ENCODE measurements at places on chromosomes 1 and 21.
A peak's percentile ranks its signal among the peaks of the same experiment; 100 is the strongest.

GRCh38 chr1:107142140-107142542 lies 1.3 kb downstream of the NTNG1 start:
- DNase-seq: peak; percentile 87

GRCh38 chr1:150080784-150081183 lies 13.2 kb downstream of the VPS45 start:
- DNase-seq: no peak

GRCh38 chr1:213194383-213194782 lies 143.3 kb downstream of the RPS6KC1 start:
- no peak for DNase-seq

GRCh38 chr1:54548389-54549044 lies 489 bp downstream of the ACOT11 start:
- no peak for DNase-seq

DNA sequence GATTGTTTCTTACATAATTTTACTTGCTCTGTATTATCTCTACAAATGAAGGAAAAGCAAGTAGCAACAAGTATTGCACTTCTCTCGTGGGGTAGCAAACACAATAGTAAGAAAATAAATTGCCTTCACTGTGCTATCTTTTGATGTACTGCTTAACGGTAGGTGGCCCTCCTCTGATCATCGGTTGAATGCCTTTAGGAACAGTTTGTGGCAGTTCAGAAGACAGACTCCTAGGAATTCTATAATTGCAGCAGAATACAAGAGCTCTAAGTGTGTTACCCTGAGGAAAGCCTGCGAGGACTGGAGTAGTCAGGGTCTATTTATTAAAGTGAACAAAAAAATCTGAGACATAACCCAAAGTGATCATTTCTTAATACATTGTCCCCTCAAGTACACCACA lies 1135.9 kb downstream of the KCNT2 start:
- DNase-seq: no peak

- no peak for DNase-seq
Measured at GRCh38 chr1:114462341-114462740, 48.7 kb downstream of the TRIM33 start.

- no peak for DNase-seq
Measured at GRCh38 chr1:194598098-194598497, 1411.7 kb upstream of the B3GALT2 start.

DNA sequence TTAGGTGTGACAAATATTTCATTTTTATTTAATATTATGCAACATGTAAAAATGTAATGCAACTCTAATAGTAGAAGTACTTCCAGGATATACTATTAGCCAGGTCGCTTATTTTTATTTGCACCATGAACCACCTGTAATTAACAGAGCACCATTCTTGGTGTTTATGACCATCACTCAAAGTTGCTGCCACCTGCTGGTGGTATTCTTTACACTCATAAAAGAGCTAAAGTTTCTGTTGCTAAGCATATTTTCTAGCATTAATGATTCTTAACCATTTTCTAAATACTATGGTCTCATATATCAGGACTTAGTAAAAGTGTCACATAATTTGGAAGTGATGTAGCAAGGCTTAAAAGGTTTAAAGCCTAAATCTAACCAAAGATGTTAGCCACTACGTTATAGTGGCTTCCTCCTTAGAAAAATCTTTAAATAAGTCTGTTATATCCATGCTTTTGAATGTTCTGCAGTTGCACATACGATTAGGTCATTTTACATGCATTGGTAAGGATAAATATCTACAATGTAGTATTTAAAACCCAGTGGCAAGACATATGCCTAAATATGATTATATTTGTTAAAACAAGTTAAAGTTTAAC lies 244.5 kb downstream of the NEGR1 start:
- peak; percentile 50 for DNase-seq

GRCh38 chr1:1875932-1876331 lies 15.0 kb downstream of the GNB1 start:
- no peak for DNase-seq

DNA sequence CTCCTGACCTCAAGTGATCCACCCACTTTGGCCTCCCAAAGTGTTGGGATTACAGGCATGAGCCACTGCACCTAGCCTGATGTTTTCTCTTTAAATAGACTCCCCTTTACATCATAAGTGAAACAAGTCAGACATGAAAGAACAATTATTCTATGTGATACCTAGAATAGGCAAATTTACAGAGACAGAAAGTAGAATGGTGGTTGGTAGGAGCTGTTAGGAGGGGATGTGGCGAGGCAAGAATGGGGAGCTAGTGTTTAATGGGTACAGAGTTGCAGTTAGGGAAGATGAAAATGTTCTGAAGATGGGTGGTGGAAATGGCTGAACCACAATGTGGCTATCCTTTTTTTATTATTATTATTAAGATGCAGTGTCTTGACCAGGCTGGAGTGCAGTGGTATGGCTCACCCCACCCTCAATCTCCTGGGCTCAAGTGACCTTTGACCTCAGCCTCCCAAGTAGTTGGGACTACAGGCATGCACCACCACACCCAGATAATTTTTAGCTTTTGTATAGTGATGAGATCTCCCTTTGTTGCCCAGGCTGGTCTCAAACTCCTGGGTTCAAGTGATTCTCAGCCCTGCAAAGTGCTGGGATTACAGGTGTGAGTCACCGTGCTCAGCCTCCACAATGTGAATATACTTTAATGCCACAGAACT lies 28.4 kb downstream of the ELF3 start:
- no peak for DNase-seq

GRCh38 chr1:3687504-3687903 lies 35.2 kb downstream of the TP73 start:
- no peak for DNase-seq

DNA sequence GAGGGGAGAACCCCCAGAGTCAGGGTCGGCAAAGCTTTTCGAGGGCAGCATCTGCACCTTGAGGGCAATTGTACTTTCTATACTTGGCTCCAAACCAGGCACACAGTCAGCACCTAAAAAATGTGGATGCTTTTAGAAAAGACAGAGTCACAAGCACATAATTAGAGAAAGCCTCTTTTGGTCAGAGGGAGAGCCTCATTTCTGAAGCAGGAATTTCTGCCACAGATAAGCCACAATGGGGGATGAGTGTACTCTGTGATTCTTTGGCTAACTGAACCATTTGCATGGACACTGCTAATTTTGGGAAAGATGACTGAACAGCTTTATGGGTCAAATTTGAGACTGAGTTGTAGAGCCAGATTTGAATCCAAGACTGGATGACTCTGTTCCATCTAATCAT lies 635.7 kb downstream of the KIF26B start:
- peak; percentile 57 for DNase-seq

DNA sequence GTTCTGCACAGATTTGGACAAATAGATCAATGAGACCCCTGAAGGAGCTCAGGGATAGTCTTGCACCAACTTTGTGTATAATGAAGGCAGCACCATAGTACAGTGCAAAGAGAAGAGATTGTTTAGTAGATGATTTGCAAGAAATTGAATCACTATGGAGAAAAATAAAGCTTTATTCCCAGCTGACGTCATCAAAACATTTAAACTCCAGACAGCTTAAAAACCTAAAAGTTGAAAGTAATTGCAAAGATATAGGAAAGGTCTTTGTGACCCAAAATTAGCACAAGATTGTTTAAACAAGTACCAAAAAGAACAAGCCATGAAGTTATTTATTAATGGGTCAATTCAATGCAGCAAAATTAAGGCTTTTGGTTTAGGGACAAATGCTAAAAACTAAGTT lies 88.8 kb upstream of the BACE2 start:
- no peak for DNase-seq

DNA sequence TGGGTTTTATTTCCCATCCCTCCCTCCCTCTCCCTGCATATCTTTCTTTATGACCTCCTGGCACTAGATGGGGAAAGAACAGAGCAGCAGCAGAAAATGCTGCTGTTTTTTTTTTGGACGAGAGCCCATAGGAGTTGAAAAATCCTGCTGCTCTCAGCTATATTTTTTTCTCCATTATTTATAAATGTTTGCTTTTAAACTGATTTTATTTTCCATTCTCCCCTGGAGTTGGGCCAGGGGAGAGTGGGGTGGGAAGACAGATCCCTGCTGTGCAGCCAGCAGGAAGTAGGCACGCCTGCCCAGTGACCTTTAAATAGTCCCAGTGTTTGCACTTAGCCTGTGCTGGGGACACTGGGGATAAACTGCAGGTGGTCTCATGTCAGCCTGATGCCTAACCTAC lies 17.4 kb downstream of the SFT2D2 start:
- DNase-seq: no peak

GRCh38 chr1:152566681-152567080 lies at the start of gene LCE3E:
TSS of gene LCE3E (minus strand) at chr1:152566780. CDS start at chr1:152566208, 572 bp downstream.
- no peak for DNase-seq

DNA sequence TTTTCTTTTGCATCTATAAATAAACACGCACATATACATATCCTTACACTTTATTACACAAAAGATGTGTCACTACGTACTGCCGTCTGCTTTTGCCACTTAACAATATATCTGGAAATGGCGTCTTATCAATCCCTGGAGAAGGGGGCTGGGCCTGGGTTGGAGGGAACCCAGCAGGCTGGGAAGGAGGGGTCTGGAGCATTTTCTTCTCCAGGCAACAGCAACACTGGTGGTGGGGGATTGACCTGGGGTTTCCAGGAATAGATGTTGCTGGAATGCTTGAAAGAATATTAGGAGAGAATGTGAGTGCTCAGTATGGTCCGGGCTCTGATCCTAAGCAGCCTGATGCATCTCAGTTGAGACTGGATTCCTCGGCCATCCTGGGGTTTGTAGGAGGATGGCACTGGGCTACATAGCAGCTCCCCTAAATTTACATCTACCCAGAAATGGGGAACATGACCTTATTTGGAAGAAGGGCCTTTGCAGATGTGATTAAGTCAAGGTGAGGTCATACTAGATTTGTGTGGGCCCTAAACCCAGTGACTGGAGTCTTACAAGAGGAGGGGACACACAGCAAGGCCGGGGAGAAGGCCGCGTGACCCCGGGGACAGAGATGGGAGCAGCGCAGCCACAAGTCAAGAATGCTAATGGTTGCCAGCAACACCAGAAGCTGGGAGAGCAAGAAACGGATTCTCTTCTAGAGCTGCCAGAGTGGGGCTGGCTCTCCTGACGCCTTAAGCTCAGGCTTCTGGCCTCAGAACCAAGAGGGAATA lies 98.6 kb downstream of the SIK1 start:
- no peak for DNase-seq

GRCh38 chr1:152251391-152251790 lies 27.4 kb upstream of the HRNR start:
- peak; percentile 13 for DNase-seq

DNA sequence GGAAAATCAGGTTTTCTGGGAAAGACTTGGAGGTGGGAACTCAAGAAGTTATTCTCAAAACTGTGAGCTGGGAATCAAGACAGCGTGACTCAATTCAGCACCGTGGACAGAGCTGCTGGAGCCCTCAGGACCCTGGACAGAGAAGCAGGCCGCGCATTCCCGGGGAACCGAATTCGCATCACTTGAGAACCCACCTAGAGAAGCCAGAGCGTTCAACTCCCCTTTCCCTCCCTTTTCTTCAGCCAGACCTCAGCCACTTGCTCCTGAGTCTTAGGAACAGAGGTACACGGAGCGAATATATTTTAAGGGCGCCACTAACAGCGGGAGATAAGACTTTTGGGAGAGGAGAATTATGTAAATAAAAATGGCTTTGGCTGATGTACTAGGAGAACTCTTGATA lies 2.0 kb upstream of the LIN28A start:
- DNase-seq: peak; percentile 74

DNA sequence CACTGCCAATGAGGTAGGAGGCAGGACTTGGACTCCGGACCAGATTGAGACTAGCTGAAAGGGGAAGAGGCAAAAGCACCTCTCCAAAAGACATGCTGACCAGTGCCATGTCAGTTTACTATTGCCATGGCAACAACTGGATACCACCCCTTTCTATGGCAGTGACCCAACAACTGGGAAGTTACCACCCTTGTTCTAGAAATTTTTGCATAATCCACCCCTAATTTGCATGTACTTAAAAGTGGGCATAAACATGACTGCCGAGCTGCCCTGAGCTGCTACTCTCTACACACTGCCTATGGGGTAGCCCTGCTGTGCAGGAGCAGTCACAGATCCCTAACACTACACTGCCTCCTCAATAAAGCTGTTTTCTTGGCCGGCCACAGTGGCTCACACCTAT lies 19.0 kb upstream of the SLC6A9 start:
- DNase-seq: no peak

DNA sequence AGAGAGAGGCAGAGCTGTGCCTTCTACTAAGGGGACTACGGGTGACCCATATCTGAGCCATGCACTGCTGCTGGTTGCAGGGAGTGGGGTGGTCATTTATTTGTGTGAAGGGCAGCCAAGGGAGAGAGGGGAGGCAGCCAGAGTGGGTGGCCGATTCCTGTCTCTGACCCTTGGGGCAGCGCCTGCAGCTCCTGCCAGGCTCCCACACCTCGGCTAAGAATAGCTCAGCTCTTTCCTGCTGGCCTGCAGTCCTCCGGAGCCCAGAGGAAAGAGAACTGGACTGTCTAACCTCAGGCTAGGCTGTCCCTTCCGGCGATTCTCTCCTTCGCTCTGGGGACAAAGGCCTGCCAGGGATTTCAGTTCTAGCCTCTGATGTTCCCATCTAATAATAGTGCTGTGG lies 11.6 kb upstream of the CD34 start:
- no peak for DNase-seq

GRCh38 chr1:172278478-172278877 lies 142.0 kb upstream of the C1orf105 start:
- DNase-seq: peak; percentile 90

GRCh38 chr1:32151319-32151787 lies 28.1 kb upstream of the TXLNA start:
- peak; percentile 79 for DNase-seq

DNA sequence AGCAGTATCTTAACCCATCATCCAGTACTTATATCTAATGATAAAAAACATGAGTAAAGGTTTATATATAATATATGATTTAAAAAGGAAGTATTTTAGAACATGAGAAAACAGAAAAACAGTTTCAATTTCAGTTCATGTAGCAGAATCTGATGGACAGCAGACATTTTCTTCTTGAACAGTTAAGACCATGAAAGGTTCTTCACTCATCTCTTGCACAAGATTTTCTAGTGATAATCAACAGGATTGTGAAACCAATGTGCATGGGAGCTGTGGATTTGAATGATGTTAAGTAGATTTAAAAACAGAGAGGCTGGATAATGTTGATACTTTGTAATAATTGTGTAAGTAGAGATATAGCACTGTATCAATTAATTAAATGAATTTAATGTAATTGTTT lies 1297.6 kb downstream of the BRINP3 start:
- no peak for DNase-seq

- DNase-seq: no peak
Measured at GRCh38 chr1:64025051-64025450, 178.4 kb upstream of the UBE2U start.

- DNase-seq: peak; percentile 4
Measured at GRCh38 chr21:44773291-44773932, 28.2 kb downstream of the UBE2G2 start.
